SJSA1 (cell line): ENCODE measurements at places on chromosomes 13 and 19. TPM values are rescaled to one million over a fixed set of nuclear protein-coding genes. Genes with fewer than 3 reads are reported as not detected.
A peak's percentile ranks its signal among the peaks of the same experiment; 100 is the strongest.

The ZNF682 gene
- total RNA-seq = 2.9 and 13.9 TPM in 2 replicates

The DOCK6 gene
- total RNA-seq = 2.0 and 7.9 TPM in 2 replicates

The GRIN2D gene
- total RNA-seq = 0.05 TPM in 1 of 2 replicates, not detected in the other

The IL4I1 gene
- total RNA-seq = 0.18 TPM in 1 of 2 replicates, not detected in the other

The SSC5D gene
- not detected in 2 replicates for total RNA-seq

The SULT2A1 gene
- total RNA-seq = not detected in 2 replicates

The DMKN gene
- not detected in 2 replicates for total RNA-seq

The SMAD9 gene
- 16.8 and 25.9 TPM in 2 replicates for total RNA-seq

The ZNF577 gene
- total RNA-seq = 1.6 and 2.9 TPM in 2 replicates

The ATCAY gene
- 0.03 and 0.26 TPM in 2 replicates for total RNA-seq

The VSIG10L gene
- 0.08 and 0.25 TPM in 2 replicates for total RNA-seq

The PCDH17 gene
- not detected in 2 replicates for total RNA-seq

The ZNF208 gene
- not detected in 2 replicates for total RNA-seq

The IZUMO2 gene
- total RNA-seq = not detected in 2 replicates

The ZNF439 gene
- 0.06 and 1.5 TPM in 2 replicates for total RNA-seq

GRCh38 chr13:99331881-99332293, 24.7 kb upstream of the GPR183 start:
- no peaks in the 10 kb centered on the region for H3K27me3 ChIP-seq
- H3K27ac ChIP-seq = peak overlapping the region; percentile 19
- no peak overlapping the region for H3K4me3 ChIP-seq
- peaks cover 14% of the 10 kb centered on the region for H3K36me3 ChIP-seq
- peak; percentile 80 for DNase-seq

DNA sequence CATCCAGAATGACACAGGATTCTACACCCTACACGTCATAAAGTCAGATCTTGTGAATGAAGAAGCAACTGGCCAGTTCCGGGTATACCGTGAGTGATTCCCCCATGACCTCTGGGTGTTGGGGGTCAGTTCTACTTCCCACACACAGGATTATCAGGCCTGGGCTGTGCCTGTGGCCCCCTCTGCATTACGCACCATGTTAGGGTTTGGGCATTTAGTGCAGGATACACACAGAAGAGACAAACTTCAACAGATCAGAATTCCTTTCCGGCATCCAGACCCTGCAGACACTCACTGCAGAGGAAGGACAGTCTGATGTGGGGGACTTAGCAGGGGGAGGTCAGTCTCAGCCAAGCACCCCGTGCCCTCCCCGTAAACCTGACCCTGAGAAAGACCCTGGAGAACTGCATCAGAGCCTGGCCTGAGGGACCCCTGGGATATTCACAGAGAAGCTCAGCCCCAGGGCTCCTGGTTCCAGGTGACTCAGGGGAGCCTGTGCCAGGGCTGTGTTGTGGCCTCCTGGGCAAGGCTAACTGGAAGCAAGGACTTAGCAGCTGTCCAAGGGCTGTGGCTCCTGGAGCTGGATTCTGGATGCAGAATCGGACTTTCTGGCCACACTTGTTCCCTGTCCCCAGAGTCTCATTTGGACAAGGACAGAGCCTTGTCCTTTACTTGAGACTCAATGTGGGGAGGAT, 1.7 kb downstream of the CEACAM5 start:
- DNase-seq = no peak
- H3K27ac ChIP-seq = no peak overlapping the region
- H3K27me3 ChIP-seq = peaks cover 29% of the 10 kb centered on the region
- no peaks in the 10 kb centered on the region for H3K4me1 ChIP-seq
- no peaks in the 10 kb centered on the region for H3K36me3 ChIP-seq

DNA sequence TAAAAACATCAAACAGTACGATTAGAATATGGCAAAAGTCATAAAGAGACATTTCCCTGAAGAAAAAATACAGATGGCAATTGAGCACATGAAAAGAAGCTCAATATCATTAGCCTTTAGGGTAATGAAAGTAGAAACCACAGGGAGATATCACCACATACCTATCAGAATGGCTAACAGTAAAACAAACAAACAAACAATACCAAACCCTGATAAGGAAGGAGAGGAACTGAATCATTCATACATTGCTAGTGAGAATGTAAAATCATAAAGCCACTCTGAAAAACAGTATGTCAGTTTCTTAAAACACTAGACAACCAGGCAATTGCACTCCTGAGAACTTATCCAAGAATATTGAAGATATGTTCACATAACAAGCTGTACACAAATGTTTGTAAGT, 1342.5 kb upstream of the SLC10A2 start:
- no peak overlapping the region for H3K4me3 ChIP-seq
- no peaks in the 10 kb centered on the region for H3K36me3 ChIP-seq
- H3K27ac ChIP-seq = no peak overlapping the region
- no peak for DNase-seq
- H3K4me1 ChIP-seq = no peaks in the 10 kb centered on the region

DNA sequence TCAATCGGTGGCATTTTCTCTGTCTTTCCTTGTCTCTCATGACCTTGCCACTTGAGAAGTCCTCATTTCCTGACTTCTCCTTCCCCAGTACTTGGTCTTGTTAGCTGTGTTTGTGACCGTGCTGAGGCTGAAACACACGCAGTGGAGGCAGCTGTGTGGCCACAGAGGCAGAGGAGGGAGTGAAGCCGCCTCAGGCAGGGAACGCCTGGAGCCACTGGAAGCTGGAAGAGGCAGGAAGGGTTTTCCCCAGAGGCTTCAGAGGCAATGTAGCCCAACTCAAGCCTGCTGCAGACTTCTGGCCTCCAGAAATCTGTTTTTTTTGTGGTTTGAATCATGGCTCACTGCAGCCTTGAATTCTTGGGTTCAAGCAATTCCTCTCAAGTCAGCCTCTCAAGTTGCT, 29.2 kb upstream of the ARGLU1 start:
- no peak overlapping the region for H3K4me3 ChIP-seq
- H3K27ac ChIP-seq = no peak overlapping the region
- no peaks in the 10 kb centered on the region for H3K27me3 ChIP-seq
- DNase-seq = no peak
- peaks cover 4% of the 10 kb centered on the region; the same call in 1 of the 2 replicates for H3K4me1 ChIP-seq

GRCh38 chr13:79749984-79750551, 269.1 kb downstream of the NDFIP2 start:
- H3K4me1 ChIP-seq = no peaks in the 10 kb centered on the region
- no peaks in the 10 kb centered on the region for H3K36me3 ChIP-seq
- H3K27ac ChIP-seq = no peak overlapping the region
- no peaks in the 10 kb centered on the region for H3K27me3 ChIP-seq
- peak; percentile 23 for DNase-seq
- no peak overlapping the region for H3K4me3 ChIP-seq

DNA sequence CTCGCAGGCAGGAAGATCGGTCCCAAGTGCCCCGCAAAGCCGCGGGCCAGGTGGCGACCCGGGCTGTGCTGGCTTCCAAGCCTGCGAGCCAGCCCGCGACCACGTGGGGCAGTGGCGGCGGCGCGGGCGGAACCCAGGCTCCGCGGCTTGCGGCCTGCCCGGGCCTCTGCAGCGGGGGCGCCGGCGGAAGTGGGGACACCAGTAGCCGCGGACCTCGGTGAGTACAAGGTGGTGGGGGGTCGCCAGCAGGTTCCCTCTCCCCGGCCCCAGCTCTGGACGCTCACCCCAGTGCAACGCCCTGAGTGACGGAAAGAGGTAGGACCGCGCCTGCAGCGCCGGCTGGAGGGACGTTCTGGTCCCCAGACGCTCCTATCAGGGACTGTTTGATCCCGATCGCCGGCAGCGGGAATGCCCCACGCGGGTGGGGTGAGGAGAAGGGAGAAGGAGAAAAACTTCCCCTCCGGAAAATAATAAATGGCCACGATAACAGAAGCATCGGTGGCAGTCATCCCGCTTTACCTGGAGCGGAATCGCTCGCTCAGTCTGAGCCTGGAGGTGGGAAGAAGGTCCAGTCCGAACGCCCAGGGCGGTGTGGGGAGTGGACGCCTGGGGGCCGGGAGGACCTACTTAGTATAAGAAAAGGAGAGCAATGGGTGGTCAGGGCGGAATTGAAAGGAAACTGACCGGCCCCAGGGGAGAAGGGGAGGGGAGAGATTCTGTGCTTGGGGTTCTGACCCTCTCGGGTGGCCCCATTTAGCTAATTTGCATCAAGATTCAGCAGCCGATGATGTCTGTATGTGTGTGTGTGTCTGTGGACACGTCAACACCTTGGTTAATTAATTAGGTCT, at the start of gene GEMIN7:
Gene GEMIN7, plus strand, starts transcription at position 198 of the 848 bp plus-strand sequence. CDS start 10,855 bp downstream, outside the sequence.
- peaks cover 26% of the 10 kb centered on the region for H3K36me3 ChIP-seq
- peak within 1 kb of the TSS; percentile 11; the same call in 1 of the 2 replicates for H3K27ac ChIP-seq
- peak; percentile 78 for DNase-seq
- no peaks in the 10 kb centered on the region for H3K27me3 ChIP-seq

DNA sequence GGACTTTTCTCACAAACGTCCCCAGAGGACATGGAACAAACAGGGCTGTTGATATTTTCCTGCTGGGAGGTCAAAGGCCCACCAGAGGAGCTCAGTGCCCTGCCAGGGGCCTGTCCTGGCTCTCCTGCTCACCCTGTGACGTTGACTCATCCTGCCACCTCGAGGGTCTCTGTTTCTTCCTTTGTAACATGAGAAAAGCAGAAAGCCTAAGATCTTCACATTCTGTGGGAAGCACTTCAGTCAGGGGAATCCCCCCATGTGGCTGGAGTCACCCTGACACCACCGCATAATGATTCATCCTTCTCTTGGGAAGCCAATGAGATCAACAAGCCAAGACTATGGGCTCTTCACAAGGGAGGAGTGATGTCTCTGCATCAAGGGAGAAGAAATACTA, 147.9 kb downstream of the KATNAL1 start:
- DNase-seq = peak; percentile 91
- H3K27me3 ChIP-seq = no peaks in the 10 kb centered on the region
- H3K4me3 ChIP-seq = no peak overlapping the region
- peaks cover 39% of the 10 kb centered on the region for H3K4me1 ChIP-seq

- no peak overlapping the region for H3K4me3 ChIP-seq
- H3K36me3 ChIP-seq = no peaks in the 10 kb centered on the region
- no peak overlapping the region for H3K27ac ChIP-seq
- H3K27me3 ChIP-seq = no peaks in the 10 kb centered on the region
- no peak for DNase-seq
Measured at GRCh38 chr19:51815043-51815442, 20.1 kb downstream of the FPR3 start.

DNA sequence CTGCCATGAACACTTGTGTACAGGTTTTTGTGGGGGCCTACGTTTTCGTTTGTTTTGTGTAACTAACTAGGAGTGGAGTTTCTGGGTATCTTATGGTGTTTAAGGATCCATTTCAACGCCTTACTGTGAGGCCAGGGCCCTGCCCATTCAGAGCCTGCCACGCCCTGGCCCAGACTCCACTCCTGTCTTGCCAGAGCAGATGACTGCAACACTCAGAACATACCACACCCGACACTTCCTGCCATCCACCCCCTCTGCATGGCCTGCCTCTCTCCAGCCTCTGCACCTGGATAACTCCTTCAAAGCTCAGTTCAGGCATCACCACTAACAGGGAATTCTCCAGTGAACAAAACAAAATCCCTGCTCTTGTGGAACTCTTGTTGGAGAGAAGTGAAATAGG, 43.2 kb downstream of the RGCC start:
- no peak overlapping the region for H3K27ac ChIP-seq
- H3K4me3 ChIP-seq = no peak overlapping the region
- DNase-seq = no peak
- peaks cover 11% of the 10 kb centered on the region for H3K4me1 ChIP-seq
- H3K27me3 ChIP-seq = no peaks in the 10 kb centered on the region

- H3K4me3 ChIP-seq = no peak overlapping the region
- H3K36me3 ChIP-seq = no peaks in the 10 kb centered on the region
- DNase-seq = no peak
- H3K4me1 ChIP-seq = no peaks in the 10 kb centered on the region
Measured at GRCh38 chr13:74574964-74575728, 440.9 kb upstream of the KLF12 start.

- no peak overlapping the region for H3K4me3 ChIP-seq
- peak; percentile 50 for DNase-seq
- H3K36me3 ChIP-seq = no peaks in the 10 kb centered on the region
- H3K4me1 ChIP-seq = no peaks in the 10 kb centered on the region
Measured at GRCh38 chr13:48580185-48580803, 47.4 kb upstream of the RCBTB2 start.

DNA sequence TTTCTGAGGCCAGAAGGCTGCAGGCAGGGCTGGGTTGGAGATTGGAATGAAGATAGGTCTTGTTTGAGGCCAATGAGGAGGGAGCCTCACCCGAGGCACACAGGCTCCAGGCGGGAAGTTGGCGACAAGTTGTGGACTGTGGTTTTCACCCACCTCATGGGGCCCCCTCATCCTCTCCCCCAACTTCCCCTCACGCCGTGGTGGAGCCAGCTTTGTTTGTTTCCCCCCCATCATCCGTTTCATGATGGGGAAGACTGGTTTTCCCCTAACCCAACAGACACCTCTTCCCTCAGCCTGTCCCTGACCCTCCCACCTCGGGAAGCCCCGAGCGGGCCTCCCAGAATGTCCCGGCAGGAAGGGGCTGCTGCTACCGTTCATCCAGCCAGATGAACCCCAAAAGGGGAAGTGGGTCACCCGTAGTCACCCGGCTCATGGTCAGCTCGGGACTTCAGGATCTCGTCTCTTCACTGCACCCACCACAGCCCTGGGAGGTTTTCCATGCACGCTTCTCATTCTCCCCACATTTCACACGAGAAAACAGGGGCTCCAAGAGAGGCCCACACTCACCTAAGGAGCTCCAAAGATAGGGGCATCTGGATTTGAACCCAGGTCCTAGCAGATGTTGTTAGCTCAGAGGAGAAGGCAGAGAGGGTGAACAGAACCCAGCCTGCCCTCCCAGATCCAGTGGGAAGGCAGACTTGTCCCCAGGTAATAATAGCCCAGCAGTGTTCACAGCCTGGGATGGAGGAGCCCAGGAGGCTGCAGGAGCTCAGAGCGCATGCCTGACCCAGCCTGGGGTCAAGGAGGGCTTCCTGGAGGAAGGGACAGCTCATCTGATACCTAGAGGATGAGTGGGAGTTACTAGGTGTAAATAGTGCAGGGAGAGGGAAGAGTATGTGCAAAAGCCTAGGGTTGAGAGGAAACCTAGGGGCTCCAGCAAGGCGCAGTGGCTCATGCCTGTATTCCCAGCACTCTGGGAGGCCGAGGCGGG, 23.5 kb downstream of the CEACAM16 start:
- no peak overlapping the region for H3K27ac ChIP-seq
- H3K4me1 ChIP-seq = peaks cover 46% of the 10 kb centered on the region
- no peak for DNase-seq

- H3K4me1 ChIP-seq = no peaks in the 10 kb centered on the region
- no peak overlapping the region for H3K27ac ChIP-seq
- H3K36me3 ChIP-seq = no peaks in the 10 kb centered on the region
- no peak for DNase-seq
- no peak overlapping the region for H3K4me3 ChIP-seq
- no peaks in the 10 kb centered on the region for H3K27me3 ChIP-seq
Measured at GRCh38 chr13:106873810-106874209, 305.9 kb upstream of the ARGLU1 start.

- peak overlapping the region; percentile 34; the same call in 1 of the 2 replicates for H3K27ac ChIP-seq
- H3K4me1 ChIP-seq = peaks cover 26% of the 10 kb centered on the region
- DNase-seq = peak; percentile 33
- H3K36me3 ChIP-seq = no peaks in the 10 kb centered on the region
- no peak overlapping the region for H3K4me3 ChIP-seq
Measured at GRCh38 chr13:29435125-29435911, 160.2 kb downstream of the SLC7A1 start.

DNA sequence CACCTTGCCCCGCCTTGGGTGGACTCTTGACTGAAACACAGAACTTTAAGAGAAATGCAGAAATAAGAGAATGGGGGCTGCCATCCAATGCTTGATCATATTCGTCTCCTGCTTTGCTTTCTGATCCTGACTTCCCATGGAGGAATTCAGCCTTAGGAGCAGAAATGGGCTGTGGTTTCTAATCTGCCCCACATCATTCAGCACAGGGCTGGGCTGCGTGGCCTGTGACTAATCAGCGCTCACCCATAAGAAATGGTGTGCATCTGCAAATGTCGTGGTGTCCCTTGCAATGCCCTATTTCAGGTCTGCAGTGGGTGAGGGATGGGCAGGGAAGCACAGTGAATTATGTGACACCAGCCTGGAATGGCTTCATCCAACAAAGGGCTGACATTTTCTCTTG, 60.7 kb upstream of the URI1 start:
- DNase-seq = no peak
- no peaks in the 10 kb centered on the region for H3K27me3 ChIP-seq
